ENCODE measurements at places on chromosomes 2 and 18.

GRCh38 chr2:120508567-120509041, 162.7 kb downstream of the INHBB start:
- no peaks in the 10 kb centered on the region for H3K4me1 ChIP-seq
- H3K27me3 ChIP-seq: no peaks in the 10 kb centered on the region
- H3K27ac ChIP-seq: no peak overlapping the region

DNA sequence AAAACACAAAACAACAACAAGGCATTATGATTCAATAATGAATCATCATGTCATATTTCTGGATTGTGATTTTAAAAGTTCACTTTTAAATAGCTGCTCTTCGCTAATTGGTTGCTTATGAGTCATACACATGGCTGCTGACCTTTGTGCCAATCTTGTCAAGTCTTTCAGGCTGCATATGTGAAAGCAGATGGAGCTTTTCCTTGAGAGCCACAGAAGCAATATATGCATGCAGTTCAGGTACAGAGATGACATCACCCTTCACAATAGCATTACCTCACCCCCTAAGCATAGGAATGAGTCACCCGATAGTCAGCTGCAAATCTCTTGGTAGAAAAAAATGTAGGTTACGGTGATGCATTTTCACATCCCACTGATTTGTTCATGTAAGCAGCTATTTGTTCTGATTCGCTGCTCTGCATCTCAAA, 27.2 kb downstream of the EIF2AK3 start:
- peak overlapping the region; percentile 8 for H3K27ac ChIP-seq
- DNase-seq: no peak
- H3K4me3 ChIP-seq: no peak overlapping the region
- peaks cover 3% of the 10 kb centered on the region for H3K36me3 ChIP-seq
- H3K27me3 ChIP-seq: no peaks in the 10 kb centered on the region
- no peaks in the 10 kb centered on the region for H3K4me1 ChIP-seq

GRCh38 chr2:18232731-18233438, 327.6 kb downstream of the RDH14 start:
- H3K27ac ChIP-seq: no peak overlapping the region
- no peaks in the 10 kb centered on the region for H3K27me3 ChIP-seq
- H3K4me3 ChIP-seq: no peak overlapping the region
- no peak for DNase-seq
- no peaks in the 10 kb centered on the region for H3K36me3 ChIP-seq

- no peak for DNase-seq
- H3K4me1 ChIP-seq: no peaks in the 10 kb centered on the region
- H3K4me3 ChIP-seq: no peak overlapping the region
- no peak overlapping the region for H3K27ac ChIP-seq
- H3K27me3 ChIP-seq: no peaks in the 10 kb centered on the region
- no peaks in the 10 kb centered on the region for H3K36me3 ChIP-seq
Measured at GRCh38 chr18:51478908-51479307, 281.4 kb upstream of the MEX3C start.

DNA sequence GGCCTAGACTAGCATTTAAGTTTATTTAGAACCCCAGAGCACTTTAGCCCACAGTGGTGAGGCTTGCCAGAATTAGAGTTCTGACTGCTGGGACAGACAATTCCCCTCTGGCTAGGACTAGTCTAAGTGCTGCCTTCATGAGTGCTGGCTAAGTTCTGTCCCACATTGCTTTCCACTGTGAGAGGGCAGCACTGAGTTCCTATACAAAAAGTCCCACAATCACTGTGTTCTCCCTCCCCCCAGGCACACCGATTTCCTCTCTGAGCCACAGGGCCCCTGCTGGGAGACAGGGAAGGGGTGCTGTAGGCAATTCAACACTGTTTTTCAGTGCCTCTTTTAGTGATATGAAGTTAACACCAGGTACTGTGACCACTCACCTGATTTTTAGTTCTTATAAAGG, 310.9 kb downstream of the DLGAP1 start:
- no peaks in the 10 kb centered on the region for H3K4me1 ChIP-seq
- H3K27me3 ChIP-seq: no peaks in the 10 kb centered on the region
- no peak for DNase-seq
- no peak overlapping the region for H3K27ac ChIP-seq
- no peak overlapping the region for H3K4me3 ChIP-seq

- no peak overlapping the region for H3K27ac ChIP-seq
- no peaks in the 10 kb centered on the region for H3K27me3 ChIP-seq
- H3K36me3 ChIP-seq: peaks cover 4% of the 10 kb centered on the region
- no peak for DNase-seq
- H3K4me1 ChIP-seq: no peaks in the 10 kb centered on the region
Measured at GRCh38 chr2:241670333-241671110, 16.1 kb downstream of the DTYMK start.

- H3K4me1 ChIP-seq: peaks cover 5% of the 10 kb centered on the region
- no peaks in the 10 kb centered on the region for H3K27me3 ChIP-seq
Measured at GRCh38 chr2:9274701-9275343, 68.2 kb downstream of the ASAP2 start.

DNA sequence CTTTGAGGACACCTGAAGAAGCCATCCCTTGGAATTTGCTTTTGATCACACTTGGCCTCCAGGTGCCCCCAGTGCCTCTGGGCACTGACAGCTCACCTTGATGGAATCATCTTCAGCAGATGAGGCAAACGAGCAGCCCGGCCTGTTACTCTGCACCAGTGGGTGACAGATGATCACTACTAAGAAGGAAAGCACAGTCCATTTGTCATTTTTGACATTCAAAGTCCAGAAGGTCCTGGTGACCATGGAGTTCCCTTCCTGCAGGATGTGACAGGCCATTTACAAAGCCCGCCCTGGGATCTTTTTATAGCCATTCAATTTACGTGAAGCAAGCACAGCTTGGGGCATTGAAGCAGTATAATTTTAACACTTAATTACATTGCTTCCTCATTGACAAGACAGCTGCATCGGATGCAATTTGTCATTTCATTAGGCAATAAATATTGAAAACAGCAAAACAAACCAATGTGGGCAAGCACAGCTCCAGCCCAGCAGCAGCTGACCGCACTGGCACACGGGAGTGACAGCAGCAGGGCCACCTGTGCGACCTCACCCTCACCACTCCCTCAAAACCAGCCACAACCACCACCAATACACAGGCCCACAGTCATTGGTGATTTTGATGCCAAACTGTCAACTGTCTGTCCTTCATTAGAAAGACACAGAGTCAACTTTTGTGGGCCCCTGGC, 76.0 kb upstream of the SLC66A3 start:
- H3K4me3 ChIP-seq: no peak overlapping the region
- no peak for DNase-seq
- no peaks in the 10 kb centered on the region for H3K36me3 ChIP-seq

DNA sequence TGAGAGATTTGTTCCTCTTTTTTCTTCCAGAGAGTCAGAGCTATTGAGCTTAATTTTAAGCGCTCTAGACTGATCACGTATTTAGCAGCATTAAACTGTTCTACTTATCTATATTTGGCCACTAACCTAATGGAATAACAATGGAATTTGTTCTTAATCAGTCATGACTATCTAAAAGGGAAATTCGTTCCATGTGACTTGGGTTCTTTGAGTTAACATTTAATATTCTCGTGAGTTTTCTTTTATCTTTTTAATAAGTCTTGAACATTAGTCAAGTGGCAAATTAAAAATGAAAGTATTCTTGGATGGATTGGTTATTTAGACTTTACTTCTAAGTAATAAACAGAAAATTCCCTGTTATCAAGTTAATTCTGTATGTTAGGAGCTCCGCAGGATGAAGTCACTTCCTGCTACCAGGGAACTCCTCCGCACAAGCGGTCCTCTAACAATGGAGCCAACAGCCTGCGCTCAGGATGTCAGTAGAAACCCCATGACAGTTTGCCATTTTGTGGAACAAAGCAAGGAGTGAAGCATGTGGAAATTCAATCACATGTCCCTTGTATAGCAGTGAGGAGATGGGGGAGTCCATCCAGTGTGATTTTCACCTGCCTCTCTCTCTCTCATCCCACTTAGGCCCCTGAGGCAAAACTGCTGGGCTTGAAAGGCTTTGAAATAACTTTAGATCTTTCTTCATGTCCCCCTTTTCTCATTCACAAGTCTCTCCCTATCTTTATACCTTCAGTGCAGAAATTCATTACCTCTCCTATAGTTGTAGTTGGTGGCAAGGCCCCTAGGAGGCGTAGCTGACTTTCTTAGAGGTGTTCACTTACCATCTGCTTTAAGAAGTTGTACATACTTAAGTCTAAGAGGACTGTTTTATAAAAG, 138.1 kb downstream of the WDR7 start:
- no peak for DNase-seq
- no peaks in the 10 kb centered on the region for H3K4me1 ChIP-seq
- no peak overlapping the region for H3K4me3 ChIP-seq
- H3K27me3 ChIP-seq: no peaks in the 10 kb centered on the region
- peaks cover 2% of the 10 kb centered on the region for H3K36me3 ChIP-seq

DNA sequence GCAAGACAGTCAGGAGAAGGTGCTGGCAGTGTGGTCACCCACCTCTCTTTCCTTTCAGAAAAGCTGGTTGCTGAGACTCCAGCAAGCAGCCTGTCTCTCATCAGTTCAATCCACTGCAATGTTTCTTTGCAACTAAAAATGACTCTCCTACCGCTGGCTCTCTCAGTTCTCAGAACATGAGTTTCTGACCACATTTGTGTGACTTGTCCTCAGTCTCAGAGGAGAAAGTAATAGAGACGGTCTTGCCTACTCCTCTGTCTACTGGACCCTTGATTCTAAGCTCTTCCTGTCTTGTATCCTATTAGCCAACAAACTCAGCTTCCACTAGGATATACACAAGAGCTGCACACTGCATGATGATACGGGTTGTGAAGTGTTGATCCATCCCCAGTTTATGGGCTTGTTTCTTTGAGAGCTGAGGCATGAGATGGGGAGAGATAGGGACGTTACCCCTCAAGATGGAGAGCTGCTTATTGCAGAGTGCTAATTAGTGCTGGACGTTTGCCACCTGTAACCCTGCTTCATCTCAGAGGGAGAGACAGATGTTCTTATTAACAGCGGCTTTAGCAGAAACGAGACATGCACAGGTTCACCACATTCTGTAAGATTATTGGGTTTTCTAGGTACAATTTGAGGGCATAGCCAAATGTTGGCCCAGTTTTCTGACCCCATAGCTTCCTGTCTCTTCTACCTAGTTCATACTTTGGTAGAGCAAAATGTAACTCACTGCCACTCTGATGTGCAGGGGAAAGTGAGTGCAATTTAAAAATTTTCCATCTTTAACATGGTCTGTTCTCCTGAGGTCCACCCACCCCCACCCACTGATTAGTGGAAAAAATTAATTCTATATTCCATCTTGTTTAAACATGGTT, 32.4 kb upstream of the YWHAQ start:
- no peak overlapping the region for H3K4me3 ChIP-seq
- H3K4me1 ChIP-seq: no peaks in the 10 kb centered on the region

- H3K27me3 ChIP-seq: no peaks in the 10 kb centered on the region
- no peaks in the 10 kb centered on the region for H3K4me1 ChIP-seq
- H3K27ac ChIP-seq: no peak overlapping the region
- no peak for DNase-seq
- H3K36me3 ChIP-seq: no peaks in the 10 kb centered on the region
- H3K4me3 ChIP-seq: no peak overlapping the region
Measured at GRCh38 chr2:11998218-11998617, 251.8 kb downstream of the LPIN1 start.

GRCh38 chr2:24203029-24203786, 28.4 kb downstream of the FAM228A start:
- H3K36me3 ChIP-seq: peaks cover 11% of the 10 kb centered on the region
- H3K4me3 ChIP-seq: no peak overlapping the region
- H3K27ac ChIP-seq: no peak overlapping the region
- DNase-seq: no peak
- H3K4me1 ChIP-seq: no peaks in the 10 kb centered on the region

- H3K4me3 ChIP-seq: no peak overlapping the region
- H3K27me3 ChIP-seq: no peaks in the 10 kb centered on the region
- no peaks in the 10 kb centered on the region for H3K4me1 ChIP-seq
Measured at GRCh38 chr2:14015113-14015630, 617.3 kb upstream of the LRATD1 start.

DNA sequence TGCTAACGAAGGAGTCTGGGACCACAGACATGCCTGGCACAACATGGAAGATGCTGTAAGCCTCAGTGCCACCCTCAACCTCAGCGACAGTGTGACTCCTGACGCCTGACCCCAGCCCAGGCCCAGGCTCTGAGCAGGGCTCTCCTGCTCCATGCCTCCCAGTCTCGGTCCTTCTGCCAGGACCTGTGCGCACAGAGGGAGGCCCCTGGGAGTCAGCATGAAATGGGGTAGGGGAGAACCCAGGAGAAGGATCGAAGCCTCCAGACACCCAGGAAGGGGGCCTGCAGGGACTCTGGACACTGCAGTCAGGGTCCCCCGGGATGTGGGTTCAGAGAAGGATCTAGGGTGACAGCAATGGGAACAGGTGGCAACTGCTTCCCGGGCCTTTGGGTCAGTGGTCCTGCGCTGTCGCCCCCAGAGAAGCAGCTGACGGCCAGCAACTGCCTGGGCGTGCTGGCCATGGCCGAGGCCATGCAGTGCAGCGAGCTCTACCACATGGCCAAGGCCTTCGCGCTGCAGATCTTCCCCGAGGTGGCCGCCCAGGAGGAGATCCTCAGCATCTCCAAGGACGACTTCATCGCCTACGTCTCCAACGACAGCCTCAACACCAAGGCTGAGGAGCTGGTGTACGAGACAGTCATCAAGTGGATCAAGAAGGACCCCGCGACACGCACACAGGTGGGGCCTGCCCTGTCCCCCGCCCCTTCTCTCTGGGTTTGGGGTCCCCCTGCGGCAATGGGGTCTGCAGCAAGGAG, 233.9 kb downstream of the ATAD2B start:
- no peak for DNase-seq
- no peak overlapping the region for H3K27ac ChIP-seq
- H3K4me1 ChIP-seq: no peaks in the 10 kb centered on the region
- H3K27me3 ChIP-seq: no peaks in the 10 kb centered on the region
- H3K4me3 ChIP-seq: no peak overlapping the region

DNA sequence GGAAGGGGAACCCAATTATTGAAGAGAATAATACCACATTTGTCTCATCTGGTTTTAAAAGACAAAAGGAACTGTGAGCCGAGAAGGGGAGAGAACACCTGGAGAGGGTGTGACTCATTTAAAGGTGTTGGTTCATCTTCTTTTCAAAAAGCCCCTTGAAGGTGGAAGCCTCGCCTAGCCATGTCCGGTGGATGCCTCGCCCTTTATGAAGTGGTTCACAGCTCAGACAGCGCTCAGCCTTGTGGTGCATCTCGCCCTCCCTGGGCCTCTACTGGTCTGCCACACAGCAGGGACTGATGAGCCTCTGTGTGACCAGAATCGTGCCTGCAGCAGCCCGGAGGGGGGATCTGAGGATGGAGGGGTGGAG, 290.0 kb upstream of the CXCR4 start:
- no peaks in the 10 kb centered on the region for H3K4me1 ChIP-seq
- no peaks in the 10 kb centered on the region for H3K27me3 ChIP-seq
- DNase-seq: no peak
- H3K4me3 ChIP-seq: no peak overlapping the region

GRCh38 chr18:9280849-9281248, 53.7 kb upstream of the TWSG1 start:
- no peak for DNase-seq
- H3K36me3 ChIP-seq: peaks cover 19% of the 10 kb centered on the region
- no peaks in the 10 kb centered on the region for H3K4me1 ChIP-seq
- no peak overlapping the region for H3K4me3 ChIP-seq
- H3K27ac ChIP-seq: no peak overlapping the region
- H3K27me3 ChIP-seq: no peaks in the 10 kb centered on the region
